ENCODE measurements at places on chromosomes 5 and 9.
A peak's percentile ranks its signal among the peaks of the same experiment; 100 is the strongest.

GRCh38 chr5:161414037-161414436, 132.5 kb downstream of the GABRB2 start:
- no peak for DNase-seq

DNA sequence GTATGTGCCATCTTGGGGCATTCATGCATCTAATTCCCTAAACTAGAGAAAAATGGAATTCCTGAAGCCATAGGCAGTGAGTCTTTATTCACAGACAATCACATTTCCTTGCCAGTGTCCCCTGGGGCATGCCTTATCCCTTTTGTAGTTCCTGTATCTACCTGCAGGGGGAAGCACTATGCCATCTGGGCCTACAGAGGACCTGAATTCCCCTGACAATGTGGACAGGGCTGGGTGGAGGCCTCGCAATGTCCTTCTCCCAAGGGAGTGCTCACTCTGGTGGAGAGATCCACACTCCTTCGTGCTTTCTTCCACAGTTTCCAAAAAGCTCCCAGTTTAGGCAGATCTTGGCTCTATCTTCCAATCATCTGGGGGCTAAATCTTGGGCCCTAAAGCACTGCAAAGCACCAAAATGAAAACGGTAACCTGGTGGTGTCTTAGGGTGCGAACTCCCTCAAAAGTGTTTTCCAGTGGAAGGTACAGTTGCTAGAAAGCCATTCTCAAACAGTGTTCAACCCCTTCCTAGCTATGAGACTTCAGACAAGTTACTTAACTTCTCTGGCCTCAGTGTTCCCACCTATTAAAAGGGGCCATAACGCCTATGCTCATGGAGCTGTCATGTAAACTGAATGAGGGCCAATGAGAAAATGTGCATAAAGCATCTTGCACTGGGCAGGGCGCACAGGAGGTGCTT, 17.5 kb downstream of the WHRN start:
- DNase-seq, result peak; percentile 14

GRCh38 chr5:96978812-96979449, 43.1 kb downstream of the LNPEP start:
- DNase-seq, result no peak

DNA sequence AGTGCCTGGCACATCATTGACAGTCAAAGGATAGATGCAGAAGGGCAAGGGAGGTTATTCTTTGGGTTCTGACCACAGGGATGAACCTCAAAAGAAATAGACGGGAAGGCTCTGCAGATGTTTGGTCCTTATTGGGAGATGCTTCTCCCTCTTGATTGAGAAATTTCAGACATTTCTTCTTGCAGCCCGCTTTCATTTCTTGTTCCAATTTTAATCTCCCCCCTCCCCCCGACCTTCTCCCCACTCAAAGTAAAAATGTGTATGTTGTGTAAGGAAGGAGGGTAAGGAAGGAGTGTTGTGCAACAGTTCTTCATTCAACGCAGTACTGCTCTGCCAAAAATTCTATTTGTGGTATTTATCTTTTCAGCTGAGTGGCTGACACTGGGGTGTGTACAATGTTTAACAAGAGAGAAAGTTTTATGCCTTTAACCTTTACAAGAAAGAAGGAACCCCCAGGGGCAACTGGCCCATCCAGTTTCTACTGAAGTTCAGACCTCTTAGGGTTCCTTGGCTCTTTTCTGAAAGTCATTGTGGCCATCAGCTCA, 46.3 kb upstream of the TNFSF15 start:
- no peak for DNase-seq

DNA sequence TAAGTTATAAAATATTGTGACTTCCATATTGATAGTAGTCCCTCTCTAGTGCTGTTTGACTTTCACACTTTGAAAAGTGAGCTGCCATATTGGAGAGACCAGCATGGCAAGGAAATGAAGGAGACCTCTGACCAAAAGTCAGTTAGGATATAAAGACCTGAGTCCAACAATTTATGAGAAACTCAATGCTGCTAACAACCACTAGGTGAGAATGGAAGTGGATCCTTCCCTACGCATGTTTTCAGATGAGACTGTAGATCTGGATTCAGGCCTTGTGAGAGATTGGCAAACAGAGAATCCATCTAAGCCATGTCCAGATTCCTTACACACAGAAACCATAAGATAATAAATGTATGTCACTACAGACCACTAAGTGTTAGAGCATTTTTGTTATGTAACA, 81.6 kb downstream of the CTNND2 start:
- DNase-seq, result no peak

DNA sequence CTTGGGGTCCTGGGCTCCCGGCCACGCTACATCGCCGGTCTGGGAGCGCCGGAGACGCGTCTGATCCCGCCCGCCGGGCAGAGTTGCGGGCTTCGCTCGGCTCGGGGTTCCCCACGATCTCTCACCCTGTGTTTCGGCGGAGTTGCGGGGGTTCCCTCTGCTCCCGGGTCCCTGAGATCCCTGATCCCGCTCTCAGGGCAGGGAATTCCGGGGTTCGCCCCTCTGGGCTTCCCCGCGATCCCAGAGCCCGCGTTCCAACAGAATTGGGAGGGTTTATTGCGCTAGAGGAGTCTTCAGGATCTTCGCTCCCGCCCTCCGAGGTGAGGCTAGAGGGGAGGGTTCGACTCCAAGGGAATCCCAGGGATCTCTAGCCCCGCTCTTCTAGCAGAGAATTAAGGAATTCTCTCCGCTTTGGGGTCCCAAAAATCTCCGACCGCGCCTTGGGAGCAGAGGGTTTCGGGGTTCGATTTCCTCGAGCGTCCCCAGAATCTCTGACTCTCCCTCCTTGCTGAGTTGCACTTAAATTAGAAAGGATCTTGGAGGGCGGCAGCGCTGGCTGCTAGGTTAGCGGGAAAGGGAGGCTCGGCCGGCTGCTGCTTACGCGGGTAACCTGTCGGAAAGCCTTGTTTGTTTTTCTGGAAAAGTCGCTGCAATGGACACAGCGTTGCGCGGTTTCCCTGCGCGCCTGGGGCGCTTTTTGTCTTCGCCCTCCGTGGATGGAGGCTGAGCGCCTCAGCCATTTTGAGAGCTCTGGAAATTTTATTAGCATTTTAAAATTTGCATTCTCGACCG, 1.3 kb downstream of the DMRT1 start:
- no peak for DNase-seq

DNA sequence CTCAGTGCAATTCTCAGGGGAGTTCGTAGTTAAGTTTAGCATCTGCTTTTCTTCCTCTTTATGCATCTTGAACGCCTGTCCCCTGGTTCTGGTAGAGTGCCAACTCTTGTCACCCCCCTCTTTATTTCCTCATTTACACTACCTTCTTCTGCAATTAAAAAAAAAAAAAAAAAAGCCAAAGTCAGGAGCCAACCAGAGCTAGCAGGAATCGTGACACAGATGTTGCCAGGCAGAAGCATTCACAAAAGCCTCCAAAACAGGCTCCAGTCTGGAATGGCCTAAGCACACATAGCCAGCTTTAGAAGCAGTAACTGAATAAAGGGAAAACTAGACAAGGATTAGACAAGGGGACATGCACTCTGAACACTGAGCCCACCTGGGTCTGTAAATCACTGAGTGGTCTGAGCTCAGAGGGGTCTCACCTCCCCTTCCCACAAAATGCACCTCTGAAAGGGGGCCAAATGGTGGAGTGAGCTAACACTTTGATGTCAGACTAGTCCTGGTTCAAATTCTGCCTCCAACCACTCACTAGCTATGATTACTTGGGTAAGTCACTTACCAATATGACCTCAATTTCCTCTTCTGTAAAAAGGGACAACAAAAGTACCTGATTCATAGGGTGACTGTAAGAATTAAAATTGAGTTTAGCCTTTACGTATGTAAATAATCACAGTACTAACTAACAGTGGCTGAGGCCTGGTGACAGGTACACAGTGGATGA, 2.0 kb downstream of the CD74 start:
- peak; percentile 79 for DNase-seq

GRCh38 chr5:93915142-93915553, 173.7 kb upstream of the POU5F2 start:
- DNase-seq, result no peak

GRCh38 chr5:144315026-144315425, 144.4 kb downstream of the KCTD16 start:
- DNase-seq, result no peak

DNA sequence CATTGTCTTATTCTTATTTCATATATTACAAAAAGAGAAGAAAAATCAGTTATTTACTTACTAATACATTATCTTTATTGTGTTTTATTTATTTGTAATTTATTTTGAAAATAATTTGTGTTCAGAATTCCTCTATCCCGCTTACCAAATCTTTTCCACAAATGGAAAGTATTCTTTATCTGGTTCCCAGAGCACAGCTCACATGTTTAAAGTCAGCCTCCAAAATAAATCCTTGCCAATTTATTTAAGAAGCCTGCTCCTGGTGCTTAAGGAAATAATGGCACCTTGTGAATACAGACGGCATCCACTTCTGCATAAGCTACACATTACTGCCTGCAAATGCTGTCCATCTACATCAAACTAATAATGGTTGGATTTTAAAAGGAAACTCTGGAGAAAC, 435.4 kb downstream of the MTRR start:
- no peak for DNase-seq

DNA sequence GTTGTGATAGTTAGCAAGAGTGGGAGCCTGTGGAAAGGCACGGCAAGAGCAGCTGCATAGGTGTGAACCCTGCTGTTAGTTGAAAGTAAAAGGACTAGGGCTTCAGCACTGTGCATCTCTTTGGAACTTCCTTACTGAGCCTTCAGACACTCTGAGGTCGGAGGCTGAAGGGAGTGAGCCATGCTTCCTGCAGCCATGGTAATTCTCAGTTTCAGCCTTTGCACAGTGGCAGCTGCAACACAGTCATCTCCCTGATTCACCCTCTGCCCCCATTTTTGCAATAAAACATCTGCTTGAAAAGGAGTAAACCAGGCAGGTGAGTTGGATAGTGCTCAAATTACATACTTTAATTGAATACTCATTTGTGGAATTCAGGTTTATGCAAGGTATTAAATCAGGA, 6.5 kb upstream of the TLE4 start:
- no peak for DNase-seq

DNA sequence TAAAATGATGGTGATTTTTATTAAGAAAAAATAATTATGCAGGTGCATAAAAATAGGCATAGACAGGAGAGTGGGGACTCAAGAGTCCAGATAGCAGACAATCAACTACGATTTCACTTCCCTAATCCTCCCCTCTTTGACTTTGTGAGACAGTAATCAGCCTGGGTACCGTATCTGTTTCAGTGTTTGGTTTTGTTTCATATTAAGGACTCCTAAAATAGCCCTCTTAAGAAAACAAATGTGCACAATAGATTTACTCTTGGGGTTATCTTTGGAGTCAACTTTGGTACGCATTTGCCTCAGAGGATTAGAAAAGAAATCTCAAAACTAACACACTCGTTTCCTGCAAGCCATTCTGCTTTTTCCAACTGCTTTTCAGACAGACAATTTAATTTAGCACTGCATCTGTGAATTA, 96.3 kb downstream of the ZNF608 start:
- DNase-seq, result no peak

DNA sequence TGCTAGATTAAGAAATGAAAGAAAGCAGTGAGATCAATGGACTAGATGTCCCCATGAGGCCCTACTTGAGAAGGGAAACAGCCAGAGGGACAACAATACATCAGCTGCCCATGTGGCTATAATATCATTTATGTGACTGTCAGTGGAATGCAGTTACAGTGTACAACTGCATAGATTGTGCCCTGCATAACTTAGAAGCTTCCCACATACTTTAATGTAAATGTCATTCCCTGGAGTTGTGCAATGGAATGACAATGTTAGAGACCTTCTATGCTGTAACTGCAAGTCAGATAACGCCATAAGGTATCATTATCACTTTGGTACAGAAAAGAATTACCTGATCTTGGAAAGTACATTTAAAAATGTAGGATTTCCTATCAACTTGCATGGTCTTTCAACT, 67.4 kb downstream of the FBN2 start:
- DNase-seq, result no peak

DNA sequence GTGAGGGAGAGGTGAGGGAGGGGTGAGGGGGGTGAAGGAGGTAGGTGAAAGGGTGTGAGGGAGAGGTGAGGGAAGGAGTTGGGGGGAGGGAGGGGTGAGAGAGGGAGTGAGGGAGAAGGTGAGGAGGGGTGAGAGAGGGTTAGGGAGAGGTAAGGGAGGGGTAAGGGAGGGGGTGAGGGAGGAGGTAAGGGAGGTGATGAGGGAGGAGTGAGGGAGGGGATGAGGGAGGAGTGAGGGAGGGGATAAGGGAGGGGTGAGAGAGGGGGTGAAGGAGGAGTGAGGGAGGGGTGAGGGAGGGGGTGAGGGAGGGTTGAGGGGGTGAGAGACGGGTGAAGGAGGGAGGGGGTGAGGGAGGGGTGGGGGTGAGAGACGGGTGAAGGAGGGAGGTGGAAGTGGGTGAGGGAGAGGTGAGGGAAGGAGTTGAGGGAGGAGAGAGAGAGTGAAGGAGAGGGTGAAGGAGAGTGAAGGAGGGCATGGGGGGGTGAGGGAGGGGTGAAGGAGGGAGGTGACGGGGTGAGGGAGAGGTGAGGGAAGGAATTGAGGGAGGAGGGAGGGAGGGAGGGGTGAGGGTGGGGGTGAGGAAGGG, 18.5 kb downstream of the NINJ1 start:
- no peak for DNase-seq

GRCh38 chr5:82445726-82446335, 167.7 kb upstream of the RPS23 start:
- DNase-seq, result no peak

- no peak for DNase-seq
These were observed 271.0 kb upstream of the RIOK2 start for GRCh38 chr5:97454015-97454414.

DNA sequence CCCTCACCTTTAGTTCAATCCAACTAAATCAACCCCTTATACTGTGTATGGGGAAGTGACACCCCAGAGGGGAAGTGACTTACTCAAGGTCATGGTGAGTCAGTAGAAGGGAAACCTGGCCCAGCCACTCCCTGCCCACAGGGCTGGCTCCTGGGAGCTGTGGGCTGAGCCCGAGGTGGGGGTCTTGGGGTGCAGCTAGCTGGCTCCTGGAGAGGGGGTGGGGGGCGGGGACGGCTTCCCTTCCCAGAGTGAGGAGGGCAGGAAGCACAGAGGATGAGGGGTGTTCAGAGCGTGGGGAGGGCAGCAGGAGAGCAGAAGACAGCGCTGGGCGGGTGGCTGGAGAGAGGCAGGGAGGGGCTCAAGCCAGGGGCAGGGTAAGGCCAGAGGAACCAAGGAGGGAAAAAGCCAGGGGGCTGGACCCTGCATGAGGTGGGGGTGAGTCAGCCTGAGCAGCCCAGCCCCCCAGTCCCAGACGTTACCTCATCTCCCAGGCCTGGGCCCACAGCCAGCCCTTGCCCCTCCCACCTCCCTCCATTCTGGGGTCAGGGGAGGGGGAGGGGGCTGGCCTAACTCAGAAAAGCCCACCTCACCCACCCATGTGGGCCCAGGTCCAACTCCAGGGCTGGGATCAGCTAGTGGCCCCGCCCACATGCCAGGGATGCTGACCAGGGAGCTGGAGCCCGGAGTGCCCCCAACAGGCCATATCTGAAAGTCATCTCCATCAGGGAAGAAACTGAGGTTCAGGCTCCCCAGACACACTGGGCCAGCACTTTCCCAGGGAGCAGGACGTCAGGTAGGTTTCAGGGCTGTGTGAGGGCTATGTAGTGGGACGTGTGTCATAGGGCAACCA, 2.8 kb downstream of the PDLIM7 start:
- no peak for DNase-seq

- no peak for DNase-seq
These were observed 115.5 kb downstream of the COL23A1 start for GRCh38 chr5:178474562-178475184.

Data from dorsolateral prefrontal cortex (tissue), 122 donors.